ENCODE measurements at places on chromosomes 2 and 18. TPM values are rescaled to one million over a fixed set of nuclear protein-coding genes. Genes with fewer than 3 reads are reported as not detected.

The MGAT4A gene
- 223 TPM for polyA plus RNA-seq

DNA sequence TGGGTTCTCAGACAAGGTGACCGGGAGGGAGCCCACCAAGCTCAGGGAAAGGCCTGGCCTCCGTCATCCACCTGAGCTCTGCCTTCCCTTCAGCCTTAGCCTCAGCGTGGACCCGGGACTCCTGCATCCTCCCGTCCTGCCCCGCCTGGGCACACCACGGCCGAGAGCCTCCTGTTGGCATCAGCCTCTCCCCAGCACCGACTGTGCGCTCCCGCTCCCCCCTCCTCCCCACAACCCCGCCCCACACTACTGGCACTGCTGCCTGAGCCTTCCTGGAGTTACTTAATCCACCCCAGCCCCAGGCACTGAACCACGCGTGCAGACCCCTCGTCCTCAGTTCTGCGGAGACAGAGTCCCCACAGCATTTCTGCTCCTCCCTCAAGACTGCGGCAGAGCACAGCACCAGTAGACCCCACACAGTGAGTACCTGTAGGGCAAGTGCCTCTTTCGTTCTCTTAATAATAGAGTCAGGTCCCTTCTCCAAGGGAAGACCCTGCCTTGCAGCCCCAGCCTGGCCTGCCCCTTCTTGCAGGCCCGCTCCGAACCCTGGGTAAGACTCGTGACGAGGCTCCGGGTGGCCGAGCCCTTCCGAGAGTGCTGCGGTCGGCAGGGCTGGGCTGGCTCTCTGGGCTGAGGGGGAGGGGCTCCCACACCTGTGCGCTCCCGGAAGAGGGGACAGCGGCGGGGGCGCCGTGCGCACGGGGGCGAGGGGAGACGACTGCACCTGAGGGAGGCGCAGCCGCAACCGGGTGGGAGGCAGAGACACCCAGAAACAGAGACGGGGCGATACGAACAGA is at the start of gene AMER3:
TSS of gene AMER3 (plus strand) at position 285 of the 797 bp plus-strand sequence. CDS start 6,533 bp downstream, outside the sequence.
- DNase-seq, result no peak

The SERPINB8 gene
- polyA plus RNA-seq, result 16.3 TPM

DNA sequence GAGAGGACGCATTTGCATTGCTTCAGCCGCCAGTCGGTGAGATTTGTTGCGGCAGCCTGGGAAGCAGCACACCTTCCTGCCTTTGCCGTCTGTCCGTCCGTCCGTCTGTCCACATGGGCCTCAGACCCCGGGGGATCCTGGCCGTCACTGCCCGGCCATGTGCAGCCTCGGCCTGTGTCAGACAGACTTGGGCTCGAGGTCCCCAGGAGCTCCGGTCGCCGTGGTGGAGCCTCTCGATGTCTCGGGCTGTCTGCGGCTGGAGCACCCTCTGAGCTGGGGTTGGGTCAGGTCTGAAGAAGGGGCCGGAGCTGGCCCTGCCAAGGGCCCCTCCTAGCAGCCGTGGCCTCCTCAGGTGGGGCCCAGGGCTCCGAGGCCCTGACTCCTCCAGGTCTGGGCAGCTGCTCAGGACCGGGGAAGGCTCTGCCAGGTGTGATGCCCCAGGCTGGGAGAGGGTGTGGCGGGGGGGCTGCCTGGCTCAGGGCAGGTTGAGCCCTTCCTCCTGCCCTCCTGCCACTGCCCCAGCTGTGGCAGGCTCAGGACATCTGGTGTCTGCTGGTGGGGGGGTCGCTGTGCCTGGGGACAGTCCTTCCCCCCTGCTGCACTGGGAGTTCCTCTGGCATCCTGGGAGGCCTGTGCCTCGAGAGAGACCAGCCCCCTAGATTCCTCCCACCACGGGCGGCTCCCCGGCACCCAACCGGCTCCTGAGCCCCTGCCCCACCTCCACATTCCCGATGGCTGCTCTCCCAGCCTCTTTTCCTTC is 11.8 kb downstream of the NEU4 start:
- DNase-seq, result no peak

GRCh38 chr2:183031911-183032794 is 6.1 kb downstream of the NCKAP1 start:
- no peak for DNase-seq

The GALR1 gene
- not detected for polyA plus RNA-seq

The GRHL1 gene
- 0.33 TPM for polyA plus RNA-seq

DNA sequence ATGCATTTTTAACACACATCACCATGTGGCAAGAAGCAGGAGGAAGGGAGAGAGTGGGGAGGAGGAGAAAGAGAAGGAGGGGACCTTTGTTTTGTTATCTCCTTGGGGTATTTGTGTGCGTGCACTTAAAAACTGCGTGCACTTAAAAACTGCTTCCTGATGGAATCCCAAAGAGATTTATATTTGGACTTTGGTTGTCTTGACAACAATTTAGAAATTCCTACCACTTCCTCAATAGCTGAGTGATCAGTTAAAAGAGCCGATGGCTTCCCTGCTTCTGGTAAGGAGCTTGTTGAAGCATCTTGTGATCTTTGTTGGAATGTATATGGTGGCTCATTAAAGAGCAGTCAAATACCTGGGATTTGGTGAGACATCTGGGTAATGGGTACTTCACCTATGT is 4.5 kb downstream of the RAB31 start:
- no peak for DNase-seq

DNA sequence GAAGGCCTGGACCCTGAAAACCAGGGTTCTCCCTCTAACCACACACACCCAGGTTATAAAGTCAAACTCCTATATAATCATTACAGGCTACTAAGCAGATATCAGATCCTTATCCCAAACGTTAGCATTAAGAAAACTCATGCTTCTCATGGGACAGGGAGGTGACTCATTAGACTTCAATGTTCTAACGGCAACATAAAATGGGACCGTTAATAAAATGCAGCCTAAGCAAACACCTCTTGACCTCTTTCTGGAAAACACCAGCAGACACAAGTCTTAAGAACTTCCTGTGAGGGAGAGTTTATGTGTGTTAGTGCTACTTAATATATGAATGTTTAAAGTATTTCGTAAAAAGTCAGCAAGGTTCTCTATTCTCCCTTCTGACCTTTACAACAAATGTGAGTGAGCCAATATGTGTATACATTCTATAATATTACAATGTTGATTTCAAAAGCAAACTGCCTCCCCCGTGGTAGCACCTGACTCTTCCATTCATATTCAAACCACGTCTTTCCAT is 31.7 kb downstream of the LPIN2 start:
- peak; percentile 38 for DNase-seq

DNA sequence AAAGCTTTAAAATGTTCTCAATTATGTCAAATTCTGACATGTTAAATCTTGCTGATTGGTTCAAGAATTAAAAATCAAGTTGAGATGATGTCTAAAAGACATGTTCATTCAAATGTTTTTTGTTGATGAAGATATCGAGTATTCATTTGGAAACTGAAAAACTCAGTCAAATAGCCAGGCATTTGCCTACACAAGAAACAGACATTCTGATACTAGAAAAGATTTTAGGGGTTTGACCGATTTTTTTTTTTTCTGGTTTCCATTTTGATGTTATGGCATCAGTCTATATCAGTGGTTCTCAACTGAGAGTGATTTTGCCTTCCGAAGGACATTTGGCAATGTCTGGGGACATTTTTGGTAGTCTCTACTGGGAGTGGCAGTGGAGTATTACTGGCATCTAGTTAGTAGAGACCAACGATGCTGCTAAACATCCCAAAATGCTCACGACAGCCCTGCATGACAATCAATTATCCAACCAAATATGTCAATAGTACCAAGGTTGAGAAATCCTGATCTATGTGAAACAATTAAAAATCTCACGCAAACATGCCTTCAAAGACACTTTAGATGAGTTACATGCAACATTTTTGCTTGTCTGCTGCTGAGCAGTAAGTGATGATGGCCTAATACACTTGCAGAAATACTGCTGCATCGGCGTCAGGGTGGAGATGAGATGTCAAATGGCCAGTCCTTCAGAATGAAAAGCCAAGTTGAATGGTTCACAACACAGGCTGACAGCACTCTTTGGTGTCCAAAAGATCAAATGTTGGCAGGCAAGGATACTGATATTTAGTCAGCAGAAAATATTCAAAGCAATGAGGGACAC is 12.5 kb downstream of the RASGRP3 start:
- DNase-seq, result no peak

DNA sequence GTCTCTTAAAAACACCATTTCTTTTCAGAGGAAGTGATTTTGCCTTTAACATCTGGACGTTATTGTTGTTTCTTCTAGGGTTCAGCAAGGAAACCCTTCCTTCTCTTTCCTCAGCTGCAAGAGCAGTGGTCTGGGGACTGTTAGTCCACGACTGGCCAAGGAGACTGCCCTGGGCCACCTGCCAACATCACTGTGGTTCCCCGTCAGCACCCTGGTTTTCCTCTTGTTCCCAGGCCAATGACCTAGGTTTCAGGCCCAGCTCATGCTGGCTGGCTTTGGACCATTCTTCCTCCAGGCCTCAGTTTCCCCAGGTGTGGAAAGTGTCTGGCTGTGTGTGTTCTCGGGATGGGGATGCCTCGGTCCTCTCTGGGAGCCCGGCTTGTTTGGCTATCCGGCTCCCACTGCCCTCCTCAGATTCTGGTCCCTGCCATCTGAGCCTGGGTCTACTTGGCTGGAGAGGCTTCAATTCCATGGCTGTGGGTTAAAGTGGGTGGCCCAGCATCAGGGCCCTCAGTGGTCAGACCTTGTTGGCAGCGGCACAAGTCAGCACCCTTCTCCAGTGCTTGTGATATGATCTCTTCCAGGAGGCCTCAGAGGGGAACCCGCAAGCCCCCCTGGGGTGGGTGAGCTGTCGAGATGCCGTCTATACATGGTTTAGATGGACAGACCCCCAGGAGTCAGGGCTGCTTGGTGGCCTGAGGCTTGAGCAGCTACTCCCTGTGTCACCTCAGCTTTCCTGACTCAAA is 234.3 kb upstream of the HS6ST1 start:
- DNase-seq, result no peak

The C2orf81 gene
- polyA plus RNA-seq, result 1.5 TPM

The NR4A2 gene
- 18.3 TPM for polyA plus RNA-seq

DNA sequence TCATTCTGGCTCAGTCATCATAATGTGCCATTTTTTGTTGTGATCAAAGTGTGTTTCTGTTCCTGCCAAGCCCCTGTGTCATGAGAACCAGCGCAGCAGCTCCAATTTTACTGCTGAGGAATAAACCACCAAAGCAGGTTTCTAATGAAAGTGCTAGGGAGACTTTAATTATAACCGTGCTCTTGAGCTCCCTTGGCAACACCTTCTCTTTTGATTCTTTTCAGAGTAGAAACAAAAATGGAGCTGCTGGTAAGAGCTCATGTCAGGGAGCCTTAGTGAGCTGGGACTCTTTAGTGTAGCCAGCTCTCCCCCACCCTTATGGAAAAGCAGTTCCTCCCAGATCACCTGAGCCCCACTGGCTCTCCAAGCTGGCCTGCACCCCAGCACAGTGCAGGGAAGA is 74.3 kb downstream of the LYPD1 start:
- DNase-seq, result no peak

GRCh38 chr2:165594935-165595255 is 125.4 kb downstream of the CSRNP3 start:
- DNase-seq, result no peak

The PPP1CB gene
- 92.1 TPM for polyA plus RNA-seq

- DNase-seq, result no peak
Measured at GRCh38 chr18:62494764-62495163, 28.1 kb upstream of the ZCCHC2 start.

The CLEC4F gene
- polyA plus RNA-seq, result not detected

DNA sequence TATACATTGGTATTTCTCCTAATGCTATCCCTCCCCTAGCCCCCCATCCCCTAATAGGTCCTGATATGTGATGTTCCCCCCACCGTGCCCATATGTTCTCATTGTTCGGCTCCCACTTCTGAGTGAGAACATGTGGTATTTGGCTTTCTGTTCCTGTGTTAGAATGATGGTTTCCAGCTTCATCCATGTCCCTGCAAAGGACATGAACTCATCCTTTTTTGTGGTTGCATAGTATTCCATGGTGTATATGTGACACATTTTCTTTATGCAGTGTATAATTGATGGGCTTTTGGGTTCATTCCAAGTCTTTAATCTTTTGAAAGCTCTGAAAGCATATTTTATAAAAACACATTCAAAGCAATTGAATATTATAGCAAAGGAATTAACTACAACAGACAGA is 1169.4 kb upstream of the ZEB2 start:
- no peak for DNase-seq

Data from CD4-positive, alpha-beta memory T cell (primary cell).